ENCODE measurements at places on chromosomes 11 and 22. TPM values are rescaled to one million over a fixed set of nuclear protein-coding genes. Genes with fewer than 3 reads are reported as not detected.

GRCh38 chr11:116910847-116911246, 73.4 kb upstream of the APOA1 start:
- no peak for DNase-seq

DNA sequence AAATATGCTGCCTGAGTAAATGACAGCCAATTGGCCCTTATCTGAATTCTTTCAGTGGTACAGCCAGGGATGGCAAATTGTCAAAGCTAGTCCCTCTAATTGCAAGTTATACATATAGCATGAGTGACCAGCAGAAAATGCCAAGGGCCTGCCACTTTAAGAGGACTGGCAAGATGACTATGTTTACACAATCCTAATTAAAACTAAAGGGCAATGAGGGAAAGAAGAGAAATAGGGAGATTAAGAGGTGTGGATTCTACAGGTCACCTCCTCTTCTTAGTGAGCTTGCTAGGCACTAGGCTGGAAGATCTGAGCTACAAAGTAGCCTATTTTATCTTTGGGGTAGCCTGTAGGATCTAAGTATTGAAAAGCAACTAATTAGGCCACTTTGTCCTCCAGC, 13.5 kb downstream of the NUMA1 start:
- no peak for DNase-seq

GRCh38 chr11:36672815-36673450, 74.9 kb upstream of the RAG2 start:
- DNase-seq, result peak; percentile 48

- no peak for DNase-seq
Measured at GRCh38 chr11:3237119-3237518, 4.9 kb upstream of the MRGPRE start.

Gene DGAT2
- 15.9 TPM for total RNA-seq

GRCh38 chr11:92510591-92510990, 286.0 kb downstream of the FAT3 start:
- DNase-seq, result no peak

DNA sequence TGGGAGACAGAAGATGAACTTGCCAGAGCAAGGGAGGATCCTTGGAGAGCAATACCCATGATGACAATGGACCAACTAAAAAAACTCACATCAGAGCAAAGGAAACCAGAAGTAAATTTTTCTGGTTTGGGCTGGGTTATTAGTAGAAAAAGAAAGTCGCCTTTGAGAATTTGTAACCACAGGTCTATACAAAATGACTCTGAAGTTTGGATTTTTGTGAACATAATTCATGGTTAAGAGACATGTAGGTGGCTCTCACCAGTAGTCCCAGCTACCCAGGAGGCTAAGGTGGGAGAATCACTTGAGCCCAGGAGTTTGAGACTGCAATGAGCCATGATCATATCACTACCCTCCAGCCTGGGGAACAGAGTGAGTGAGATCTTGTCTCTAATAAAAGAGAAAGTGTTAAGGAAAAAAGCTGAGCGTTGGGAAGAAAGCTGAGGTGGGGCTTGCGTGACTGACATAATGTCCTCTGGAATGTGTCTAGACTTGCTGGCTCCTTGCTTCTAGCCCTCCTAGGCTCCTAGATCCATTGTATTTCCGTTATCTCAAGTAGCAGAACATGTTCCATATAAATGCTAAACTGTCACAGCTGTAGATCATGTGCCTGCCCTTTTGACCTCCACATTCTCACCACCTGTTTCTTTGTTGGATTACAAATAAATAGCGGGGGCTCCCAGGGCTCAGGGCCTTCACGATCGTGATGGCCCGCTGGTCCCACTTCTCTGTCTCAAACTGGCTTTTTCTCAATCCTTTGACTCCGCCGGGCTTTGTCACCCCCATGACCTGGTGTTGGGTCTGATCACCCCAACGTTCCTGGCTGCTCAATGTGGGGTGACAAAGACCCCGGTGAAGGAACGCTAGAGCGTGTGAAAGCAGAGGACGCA, 56.2 kb upstream of the SC5D start:
- peak; percentile 1 for DNase-seq

- DNase-seq, result peak; percentile 44
Measured at GRCh38 chr22:41352058-41352457, 29.7 kb upstream of the TEF start.

- no peak for DNase-seq
Measured at GRCh38 chr11:120867024-120867423, 156.9 kb upstream of the TBCEL start.

- no peak for DNase-seq
Measured at GRCh38 chr11:8793114-8793777, 110.7 kb downstream of the RPL27A start.

DNA sequence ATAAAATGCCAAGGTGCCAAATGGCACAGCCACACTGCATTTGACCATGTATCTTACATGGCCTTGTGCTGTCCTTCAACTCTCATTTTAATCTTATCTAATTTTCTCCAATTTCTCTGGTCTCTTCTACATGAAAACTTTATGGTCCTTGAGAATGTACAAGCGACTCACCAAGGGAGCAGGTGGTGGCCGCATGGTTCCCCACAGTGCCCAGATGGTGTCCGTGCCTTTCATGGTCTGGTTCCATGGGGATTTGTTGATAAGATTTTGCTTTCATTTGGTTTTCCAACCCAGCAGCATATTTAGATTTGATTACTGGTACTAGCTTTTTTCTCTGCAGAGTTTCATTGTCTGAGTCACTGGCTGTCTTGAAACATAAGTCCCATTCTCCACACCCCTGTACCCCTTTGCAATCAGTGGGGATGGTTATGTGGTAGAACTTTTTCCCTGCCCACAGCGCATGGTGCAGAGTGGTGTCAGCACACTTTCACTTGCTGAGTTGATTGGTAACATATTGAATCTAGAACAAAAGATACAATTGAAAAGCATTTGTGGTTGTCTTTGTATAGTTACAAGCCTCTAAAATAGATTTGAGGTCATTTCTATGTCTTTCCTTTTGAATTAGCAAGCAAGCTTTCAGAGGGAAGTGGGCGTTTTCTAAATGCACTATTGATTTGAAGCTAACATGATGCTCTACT, 24.1 kb downstream of the ZNRF3 start:
- no peak for DNase-seq
